Cardiac septum (tissue), 1 donor: ENCODE measurements at places on chromosomes 16 and 17. TPM values are rescaled to one million over a fixed set of nuclear protein-coding genes. Genes with fewer than 3 reads are reported as not detected.

DNA sequence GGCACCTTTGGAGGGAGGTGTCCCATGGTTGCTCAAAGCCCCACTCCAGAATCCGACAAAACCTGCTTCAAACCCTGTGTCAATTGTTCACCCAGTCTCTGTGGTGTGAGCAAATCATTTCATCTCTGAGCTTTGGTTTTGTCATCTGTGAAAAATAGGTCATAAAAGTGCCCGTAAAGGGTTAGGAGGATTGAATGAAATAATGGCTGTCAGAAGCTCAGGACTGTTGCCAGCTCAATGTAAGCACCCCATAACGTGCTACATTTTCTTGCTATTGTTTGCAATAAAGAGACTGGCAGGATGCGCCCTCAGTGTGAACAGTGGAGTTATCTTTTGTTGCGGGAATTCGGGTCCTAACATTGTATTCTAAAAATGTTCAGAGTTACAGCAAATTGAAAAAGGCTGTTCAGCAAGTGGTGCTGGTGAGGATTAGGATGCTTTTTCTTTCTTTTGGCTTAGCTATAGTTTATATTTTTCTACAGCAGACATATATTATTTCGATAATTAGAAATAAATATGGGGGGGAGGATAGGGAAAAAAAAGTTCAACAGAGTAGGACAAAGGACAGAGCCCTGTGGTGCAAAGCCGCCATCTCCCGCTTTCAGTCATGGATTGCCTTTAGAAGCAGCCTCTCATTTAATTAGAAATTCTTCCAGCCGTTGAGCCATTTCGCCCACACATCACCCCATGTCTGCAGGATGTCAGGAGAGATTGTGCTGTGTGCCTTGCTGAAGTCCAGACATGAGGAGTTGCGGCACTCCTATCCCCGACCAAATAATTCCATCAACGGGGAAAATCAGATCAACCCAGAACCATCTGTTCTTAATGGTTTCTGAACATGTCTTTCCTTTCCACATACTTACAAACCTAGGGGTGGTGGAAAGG, 20.9 kb upstream of the PYY start:
- no peak for DNase-seq

DNA sequence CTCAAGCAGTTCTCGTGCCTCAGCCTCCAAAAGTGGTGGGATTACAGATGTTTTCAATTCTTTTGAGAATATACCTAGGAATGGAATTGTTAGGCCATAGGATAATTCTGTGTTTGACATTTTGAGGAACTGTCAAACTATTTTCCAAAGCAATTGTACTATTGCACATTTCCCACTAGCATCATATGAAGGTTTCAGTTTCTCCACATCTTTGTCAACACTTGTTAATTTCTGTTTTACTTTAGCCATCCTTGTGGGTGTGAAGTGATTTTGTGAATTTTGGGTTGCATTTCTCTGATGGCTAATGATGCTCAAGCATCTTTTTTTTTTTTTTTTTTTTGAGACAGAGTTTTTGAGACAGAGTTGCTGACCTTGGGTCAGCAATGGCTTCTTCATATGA, 6.2 kb downstream of the NT5M start:
- no peak for DNase-seq

DNA sequence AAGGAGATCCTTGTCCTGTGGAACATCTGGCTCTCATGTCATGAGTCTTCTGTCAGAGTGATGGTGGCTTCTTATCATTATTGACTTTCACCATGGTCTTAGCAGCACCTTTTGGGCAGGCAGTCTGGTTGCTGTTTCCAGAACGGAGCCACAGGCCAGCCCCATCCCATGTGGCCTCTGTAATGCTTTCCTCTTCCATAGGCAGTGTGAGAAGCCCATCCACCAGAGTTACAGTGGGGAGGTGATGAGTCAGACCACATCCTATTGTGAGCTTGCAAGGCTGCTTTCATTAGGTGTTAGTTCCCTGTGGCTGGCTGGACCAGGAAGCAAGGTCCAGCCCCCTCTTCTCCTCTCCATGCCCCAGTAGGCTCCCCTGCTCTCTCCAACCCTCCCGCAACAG, 30.8 kb upstream of the SPACA3 start:
- no peak for DNase-seq

DNA sequence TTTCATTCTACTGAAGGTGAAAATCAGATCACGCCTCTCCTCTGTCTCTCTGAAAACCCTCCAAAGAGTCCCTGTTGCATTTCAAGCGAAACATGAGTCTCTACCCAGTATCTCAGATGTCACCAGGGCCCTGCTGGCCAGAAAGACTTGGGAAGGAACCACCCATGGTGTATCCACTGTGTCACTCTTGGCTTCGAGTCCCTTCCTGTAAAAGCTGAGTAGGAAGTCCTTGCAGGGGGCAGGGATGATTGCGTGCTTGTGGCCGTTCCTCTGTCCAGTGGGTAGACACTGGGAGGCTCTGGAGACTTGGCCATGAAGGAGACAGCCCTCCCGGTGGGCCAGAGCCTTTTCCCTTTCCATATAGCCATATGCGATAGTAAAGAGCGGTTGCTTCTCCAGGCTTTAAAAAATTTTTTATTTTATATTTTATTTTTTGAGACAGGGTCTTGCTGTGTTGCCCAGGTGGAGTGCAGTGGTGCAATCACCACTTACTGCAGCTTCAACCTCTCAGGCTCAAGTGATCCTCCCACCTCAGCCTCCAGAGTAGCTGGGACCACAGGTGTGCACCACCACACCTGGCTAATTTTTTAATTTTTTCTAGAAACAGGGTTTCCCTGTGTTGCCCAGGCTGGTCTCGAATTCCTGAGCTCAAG, 19.0 kb upstream of the RMI2 start:
- DNase-seq = no peak

DNA sequence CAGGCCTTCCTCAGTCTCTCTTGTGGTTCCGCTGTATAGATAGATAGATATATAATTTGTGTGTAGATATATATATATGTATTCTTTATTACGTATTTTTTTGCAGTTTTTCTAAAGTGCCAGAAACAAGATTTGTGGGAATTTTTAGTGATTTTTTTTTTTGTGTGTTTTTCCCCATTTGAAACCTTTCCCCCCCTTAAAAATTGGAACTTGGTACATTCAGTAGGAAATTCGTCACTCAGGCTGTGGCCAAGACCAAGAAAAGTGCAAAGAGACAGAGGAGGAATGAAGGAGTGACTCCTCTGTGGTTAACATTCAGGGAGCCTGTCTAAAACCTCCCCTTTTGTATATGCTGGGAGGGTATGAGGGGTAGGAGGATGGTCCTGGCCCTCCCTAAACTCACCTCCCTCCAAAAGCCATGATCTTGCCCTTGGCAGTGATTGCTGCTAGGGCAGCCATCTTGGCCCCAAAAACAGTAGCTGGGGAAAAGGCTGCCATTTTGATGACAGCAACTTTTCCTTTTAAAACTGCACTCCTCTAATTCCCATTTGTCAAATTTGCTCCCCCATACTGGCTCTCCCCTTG, 15.2 kb downstream of the CHRNB1 start:
- DNase-seq = no peak

GRCh38 chr17:39402890-39403605, 1.6 kb upstream of the FBXL20 start:
- DNase-seq = no peak

IRX6 gene
- total RNA-seq = 37.1 TPM

DNA sequence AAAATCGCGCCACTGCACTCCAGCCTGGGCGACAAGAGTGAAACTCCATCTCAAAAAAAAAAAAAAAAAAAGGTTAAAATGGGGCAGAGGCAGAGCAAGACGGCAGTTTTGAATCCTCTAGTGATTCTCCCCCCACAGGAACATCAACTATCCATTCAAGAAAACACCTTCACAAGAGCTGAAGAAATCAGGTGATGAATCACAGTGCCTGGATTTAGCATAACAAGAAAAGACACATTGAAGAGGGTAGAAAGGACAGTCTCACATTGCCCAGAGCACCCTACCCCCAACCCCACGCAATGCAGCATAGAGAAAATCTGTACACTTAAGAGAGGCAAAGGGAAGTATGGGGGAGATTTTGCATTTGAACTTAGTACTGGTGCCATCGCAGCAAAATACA, 28.8 kb upstream of the RNF43 start:
- DNase-seq = no peak

PAFAH1B1 gene
- 142 TPM for total RNA-seq

- DNase-seq = no peak
Measured at GRCh38 chr17:46162866-46163265, 30.4 kb downstream of the KANSL1 start.

- DNase-seq = no peak
Measured at GRCh38 chr17:50467855-50468303, 801 bp downstream of the CHAD start.

DNA sequence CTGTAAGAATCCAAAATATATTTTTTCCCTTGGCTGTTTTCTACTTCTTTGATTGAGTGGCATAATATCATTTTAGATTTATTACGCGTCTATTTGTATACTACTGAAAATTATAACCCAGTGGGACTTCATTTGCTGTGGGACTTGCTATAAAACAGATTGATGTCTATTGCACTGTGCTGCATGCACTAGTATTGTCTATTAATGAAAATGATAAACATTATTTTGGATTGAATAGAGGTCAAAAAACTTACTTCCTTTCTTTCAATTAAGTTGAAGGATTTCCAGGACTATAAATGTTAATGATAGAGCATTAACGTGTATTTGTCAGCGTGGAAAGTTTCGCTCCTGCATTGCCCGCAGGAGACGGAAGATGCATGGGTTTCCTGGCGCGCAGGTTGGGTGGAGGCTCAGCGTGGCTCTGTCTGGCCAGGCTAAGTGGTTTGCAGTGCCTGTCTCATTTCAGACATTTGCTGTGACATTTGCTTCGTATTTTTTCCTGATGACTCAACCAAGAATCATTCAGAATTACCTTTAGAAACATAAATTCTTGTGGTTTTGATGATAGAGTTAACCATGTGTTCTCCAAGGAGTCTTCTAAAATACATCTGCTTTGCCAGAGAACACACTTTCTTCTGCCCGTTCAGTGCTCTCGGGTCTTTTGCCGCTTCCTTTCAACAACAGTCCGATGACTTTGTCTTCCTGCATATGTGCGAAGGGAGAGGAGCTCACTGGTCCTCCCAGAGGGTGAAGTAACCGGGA, 216.7 kb downstream of the RPTOR start:
- DNase-seq = no peak

HOXB7 gene
- total RNA-seq = 0.22 TPM

DNA sequence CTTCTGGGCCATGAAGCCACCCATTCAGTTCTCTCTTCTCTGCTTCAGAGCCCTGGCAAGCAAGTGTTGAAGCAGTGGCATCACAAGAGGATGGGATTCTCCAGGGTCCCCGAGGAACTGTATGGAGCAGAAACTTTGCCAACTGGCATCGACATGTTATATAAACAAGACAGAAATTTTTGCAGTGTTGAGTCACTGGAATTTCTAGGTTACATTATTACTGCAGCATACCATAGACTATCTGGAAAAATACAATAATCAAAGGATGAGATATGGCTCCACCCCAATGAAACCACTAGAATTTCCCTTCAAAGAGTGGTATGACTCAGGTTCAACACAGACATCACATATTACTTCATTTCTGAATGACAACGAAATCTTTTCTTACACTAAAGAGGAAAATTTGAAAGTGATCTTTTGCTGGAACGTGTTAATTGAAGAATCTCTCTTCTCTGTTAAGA, 343.0 kb upstream of the DYNLRB2 start:
- no peak for DNase-seq

GRCh38 chr17:50479522-50480141, 972 bp downstream of the RSAD1 start:
- peak; percentile 82 for DNase-seq

PPM1D gene
- 6.2 TPM for total RNA-seq

GRCh38 chr17:57600074-57600473, 145.0 kb downstream of the CCDC182 start:
- no peak for DNase-seq

GRCh38 chr16:64540434-64540833, 581.4 kb downstream of the CDH11 start:
- DNase-seq = no peak

DNA sequence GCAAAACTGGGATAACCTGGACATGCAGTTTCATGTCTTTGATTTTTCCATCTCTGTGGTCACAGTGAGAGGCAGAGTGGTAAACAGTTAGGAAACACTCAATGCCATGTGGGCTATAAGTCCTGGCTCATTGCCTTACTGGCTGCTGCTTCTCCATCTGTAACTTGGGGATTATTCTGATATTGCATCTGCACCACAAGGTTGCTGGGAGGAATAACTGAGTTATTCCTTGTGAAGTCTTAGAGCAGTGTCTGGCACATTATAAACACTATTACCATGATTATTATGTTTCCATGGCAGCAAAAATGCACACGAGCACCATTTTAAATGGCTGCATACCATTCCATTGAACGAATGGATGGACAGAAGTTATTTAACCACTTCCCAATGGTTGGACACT, 111.7 kb upstream of the CDH5 start:
- no peak for DNase-seq

DNA sequence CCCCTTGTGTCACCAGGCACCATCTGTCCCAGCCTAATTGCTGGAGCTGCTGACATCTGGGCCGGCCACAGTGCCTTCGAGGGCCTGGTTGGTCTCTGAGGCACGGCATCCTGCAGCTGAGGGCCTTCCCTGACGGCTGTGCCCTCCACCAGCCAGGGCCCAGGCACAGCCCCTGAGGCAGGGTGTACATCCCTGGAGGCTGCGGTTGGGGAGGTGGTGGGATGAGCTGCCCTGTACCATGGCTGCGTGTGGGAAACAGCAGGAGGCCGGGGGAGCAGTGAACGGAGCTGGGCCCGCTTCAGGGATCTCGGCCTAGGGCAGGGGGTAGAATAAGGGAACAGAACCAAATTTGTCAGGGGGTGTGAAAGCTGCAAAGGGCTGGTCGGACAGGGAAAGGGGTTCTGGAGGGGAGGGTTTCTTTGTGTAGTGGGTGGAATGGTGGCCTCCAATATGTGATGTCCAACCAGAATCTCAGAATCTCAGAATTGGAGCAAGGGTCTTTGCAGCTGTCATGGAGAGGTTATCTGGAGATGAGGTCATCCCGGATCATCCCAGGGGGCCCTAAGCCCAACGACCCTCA, 10.0 kb upstream of the SLC38A10 start:
- DNase-seq = no peak

GRCh38 chr16:56849690-56850680, 15.0 kb upstream of the SLC12A3 start:
- no peak for DNase-seq

DNA sequence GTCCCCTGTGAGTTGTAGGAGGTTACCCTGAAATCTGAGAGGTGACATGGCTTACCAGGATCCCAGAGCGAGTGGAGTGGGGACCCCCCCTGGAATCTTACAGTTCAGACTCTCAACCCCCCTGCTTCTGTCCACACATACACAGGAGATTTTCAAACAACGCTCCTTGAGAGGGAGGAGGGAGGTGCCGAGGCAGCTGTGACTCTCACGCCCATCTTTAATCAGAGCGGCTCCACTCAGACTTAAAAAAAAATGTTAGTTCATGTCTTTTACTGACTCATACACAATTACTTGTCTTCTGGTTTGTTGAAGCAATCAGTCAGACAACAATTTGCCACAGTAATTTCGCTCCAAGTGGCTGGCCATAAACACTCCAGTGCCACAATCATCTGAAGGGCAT, 15.4 kb upstream of the TMEM220 start:
- DNase-seq = no peak

DNA sequence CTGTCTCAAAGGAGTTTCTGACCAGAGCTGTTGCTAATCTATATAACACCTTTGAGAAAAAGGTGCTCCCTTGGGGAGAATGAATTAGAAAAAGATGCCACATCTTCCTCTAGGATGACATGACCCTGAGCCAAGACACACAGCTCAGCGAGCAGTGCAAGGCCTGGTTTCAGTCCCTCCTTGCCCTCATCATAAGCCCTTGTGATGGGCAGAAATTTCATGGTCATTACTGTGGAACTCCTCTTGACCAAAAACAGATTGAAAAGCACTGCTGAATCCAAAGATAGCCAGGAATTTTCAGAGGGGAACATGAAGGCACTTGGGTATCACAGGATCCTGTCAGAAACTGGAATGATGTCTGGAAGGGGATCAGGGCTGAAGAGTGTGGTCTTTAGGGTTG, 74.1 kb upstream of the IRX6 start:
- no peak for DNase-seq
